ENCODE measurements at places on chromosomes 4 and X.

GRCh38 chr4:134537701-134538100, 336.1 kb upstream of the PABPC4L start:
- no peak for ATAC-seq

GRCh38 chr4:48863728-48864127, 32.8 kb downstream of the OCIAD1 start:
- ATAC-seq, result no peak

DNA sequence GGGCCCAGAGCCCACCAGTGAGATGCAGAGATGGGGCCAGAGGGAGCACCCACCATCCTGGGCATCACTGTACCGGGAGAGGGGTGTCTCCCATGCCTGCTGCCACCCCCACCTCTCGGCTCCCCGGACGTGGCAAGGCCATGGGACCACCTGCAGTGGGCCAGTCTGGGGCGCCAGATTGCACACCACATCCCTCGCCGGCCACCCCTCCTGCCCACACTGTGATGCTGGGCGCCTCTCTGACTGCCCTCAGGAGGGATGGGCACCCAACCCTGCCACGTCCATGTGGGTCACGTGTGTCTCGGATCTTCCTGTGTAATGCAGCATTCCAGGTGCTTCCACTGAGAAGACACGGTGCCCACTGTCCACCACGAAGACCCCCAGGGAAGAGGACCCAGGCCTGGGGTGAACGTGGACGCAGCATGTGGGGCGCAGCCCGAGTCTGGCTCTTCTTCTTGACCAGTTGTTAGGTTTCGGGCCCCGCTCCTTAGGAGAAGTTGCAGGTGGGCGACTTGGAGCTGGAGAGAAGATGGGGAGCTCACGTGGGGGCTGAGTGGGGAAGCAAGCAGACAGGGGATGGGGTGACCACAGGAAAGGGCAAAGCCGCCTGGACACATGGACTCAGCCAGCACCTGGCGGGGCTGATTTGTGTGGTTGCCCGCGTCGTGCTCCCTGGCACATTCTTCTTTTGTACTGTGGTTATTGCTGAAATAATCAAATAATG, 47.7 kb downstream of the ZFYVE28 start:
- no peak for ATAC-seq

DNA sequence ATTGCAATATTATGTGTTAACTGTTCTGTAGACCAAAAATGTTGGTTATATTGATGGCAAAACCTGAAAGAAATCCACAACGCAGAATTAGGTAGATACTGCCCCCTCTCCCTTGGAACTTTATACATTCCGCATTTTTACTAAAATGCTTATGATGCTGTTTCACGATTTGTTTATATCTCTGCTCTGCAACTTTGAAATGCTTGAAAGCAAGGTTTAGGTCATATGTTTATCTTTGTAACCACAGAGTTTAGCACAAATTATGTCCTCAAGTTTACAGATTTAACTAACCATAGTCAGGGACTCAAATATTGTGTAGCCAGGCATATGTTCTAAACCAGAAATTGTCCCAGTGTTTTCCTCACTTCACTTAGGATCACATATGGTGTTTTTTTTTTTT, 66.1 kb upstream of the H2AZ1 start:
- no peak for ATAC-seq

GRCh38 chr4:138775890-138776289, 239.7 kb upstream of the NOCT start:
- no peak for ATAC-seq

DNA sequence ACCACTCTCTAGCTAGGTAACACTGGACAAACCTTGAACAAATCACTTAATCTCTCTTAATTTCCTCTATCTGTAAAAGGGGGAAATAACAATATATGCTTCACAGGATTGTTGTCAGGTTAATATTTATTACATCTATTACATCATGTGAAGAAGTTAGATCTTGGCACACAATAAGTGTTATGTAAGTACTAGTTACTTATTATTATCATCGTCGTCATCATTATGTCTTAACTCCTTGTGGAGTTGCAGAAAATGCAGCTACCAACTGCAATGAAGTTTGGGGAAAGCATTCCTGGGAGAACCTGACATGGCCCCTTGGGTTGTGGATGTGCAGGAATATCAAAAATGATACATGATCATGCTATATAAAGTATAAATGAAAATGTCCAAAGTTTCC, 4.8 kb upstream of the JCHAIN start:
- no peak for ATAC-seq

GRCh38 chrX:24153178-24153795, 3.8 kb downstream of the ZFX start:
- ATAC-seq, result no peak

- ATAC-seq, result no peak
Measured at GRCh38 chr4:95213366-95213765, 335.4 kb downstream of the UNC5C start.

DNA sequence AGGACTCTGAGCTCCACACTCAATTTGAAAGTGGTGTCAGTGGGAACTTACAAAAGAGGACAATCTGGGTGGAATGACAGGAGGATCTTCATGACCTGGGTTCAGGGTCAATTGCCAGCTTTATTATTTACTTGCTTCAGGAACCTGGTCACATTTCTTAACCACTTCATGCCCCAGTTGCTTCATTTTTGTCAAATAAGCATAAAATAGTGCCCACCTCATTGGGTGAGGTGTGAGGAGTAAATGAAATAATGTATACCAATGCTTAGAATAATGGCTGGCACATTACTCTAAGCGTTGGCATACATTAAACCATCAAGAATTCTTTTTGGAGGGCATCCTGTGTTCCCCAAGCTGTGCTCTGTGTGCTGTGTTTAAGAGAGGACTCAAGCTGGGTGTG, 19.4 kb downstream of the VGLL1 start:
- no peak for ATAC-seq

- ATAC-seq, result no peak
Measured at GRCh38 chrX:155144926-155145325, 71.3 kb upstream of the VBP1 start.

DNA sequence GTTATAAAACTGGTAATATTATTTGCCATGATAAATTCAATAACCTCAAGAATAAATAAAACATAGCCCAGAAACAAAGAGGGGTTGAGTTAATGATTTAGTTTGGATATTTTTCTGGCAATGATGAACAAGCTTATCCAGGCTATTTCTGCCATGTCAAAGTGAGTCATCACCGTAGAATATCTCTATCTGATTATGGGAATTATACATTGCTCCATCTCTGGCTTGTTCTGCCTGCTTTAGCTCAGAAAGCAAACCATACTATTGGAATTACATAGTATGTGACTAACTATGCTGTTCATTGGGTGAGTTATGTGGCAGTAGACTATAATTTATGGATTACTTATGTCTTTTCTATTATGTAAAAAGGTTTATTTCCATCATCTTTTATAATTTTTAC, 680.1 kb upstream of the AADAT start:
- ATAC-seq, result no peak

DNA sequence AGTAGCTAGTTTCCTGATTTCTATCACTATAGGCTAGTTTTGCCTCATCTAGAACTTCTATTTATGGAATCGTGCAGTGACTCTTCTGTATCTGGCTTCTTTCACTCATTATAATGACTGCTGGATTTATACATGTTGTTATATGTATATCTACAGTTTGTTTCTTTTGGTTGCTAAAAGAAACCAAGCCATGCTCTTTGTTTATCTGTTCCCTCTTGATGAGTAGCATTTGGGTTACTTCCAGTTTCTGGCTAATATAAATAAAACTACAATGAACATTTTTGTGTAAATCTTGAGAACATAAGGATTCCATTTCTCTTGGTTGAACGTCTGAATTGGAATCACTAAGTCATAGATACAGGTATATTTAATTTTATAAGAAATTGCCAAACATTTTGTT, 73.9 kb downstream of the ARHGAP24 start:
- no peak for ATAC-seq

DNA sequence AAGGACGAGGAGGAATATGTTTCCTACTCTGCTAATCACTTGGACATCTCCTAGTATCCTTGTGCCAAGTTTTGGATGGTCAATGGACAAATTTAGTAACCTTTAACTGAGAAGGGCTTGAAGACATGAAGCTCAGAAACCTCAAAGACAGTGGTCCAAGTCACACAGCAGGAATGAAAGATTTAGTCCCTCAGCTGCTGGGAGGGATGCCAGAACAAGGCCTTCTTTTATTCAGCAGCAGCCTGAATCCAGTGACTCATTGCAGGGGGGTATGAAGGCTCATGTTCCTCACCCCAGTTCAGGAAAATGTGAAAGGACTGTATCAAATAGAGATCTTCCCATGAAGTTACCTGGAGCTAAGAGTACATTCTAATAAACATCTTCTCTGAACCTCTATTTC, 214.9 kb upstream of the UGT8 start:
- ATAC-seq, result no peak

DNA sequence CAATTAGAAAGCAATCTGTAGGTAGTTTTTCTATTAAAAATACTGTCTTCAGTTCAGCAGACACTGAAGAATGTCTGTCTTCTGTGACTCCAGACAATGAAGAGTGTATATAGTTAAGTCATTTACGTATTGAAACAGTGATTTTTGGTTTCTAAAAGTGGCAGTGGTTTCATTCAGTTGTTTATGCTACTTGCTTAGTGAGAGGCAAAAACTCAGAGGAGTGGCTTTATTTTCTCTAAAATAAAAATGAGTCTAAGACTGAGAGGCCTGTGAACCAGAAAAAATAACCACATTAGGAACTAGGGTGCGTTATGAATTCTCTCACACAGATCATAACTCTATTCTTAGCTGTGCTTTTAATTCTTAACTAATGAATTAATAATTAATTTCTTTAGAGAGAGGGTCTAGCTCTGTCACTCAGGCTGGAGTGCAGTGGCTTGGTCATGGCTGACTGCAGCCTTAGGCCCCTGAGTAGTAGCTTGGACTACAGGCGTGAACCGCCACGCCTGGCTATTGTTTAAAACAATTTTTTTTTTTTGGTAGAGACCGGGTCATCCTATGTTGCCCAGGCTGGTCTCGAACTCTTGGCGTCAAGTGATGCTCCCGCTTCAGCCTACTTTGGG, 31.4 kb downstream of the FREM3 start:
- no peak for ATAC-seq

- ATAC-seq, result peak; percentile 87
Measured at GRCh38 chr4:4524364-4524763, 17.5 kb downstream of the STX18 start.

DNA sequence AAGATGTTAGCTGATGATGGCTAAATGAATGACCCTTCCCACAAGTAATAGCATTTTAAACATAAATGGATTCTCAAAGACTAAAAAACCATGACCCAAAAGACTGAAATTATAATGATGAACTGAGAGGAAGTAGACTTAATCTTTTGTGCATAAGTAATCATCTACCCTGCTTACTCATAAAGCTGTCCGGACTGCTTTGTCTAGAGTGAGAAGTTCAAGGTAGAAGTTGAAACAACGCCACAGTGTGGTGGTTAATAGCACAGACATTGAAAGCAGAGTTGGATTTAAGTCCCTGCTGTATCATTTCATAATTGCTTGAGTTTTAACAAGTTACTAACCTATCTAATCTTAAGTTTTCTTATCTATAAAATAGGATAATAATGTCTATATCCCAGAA, 346.6 kb downstream of the CENPC start:
- no peak for ATAC-seq

DNA sequence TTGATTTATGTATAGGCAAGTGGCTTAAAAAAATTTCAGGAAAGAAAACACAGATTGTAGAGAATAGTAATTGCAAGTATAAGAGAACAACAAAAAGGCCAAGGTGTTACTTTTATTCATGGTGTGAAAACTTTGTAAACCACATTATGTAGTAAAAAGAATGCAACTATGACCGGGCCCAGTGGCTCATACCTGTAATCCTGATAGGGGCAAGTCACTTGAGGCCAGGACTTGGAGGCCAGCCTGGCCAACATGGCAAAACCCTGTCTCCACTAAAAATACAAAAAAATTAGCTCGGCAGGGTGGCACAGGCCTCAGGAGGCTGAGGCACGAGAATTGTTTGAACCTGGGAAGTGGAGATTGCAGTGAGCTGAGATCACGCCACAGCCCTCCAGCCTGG, 131.7 kb downstream of the DCK start:
- ATAC-seq, result no peak

GRCh38 chrX:16138108-16138427, 14.7 kb downstream of the GRPR start:
- ATAC-seq, result no peak

DNA sequence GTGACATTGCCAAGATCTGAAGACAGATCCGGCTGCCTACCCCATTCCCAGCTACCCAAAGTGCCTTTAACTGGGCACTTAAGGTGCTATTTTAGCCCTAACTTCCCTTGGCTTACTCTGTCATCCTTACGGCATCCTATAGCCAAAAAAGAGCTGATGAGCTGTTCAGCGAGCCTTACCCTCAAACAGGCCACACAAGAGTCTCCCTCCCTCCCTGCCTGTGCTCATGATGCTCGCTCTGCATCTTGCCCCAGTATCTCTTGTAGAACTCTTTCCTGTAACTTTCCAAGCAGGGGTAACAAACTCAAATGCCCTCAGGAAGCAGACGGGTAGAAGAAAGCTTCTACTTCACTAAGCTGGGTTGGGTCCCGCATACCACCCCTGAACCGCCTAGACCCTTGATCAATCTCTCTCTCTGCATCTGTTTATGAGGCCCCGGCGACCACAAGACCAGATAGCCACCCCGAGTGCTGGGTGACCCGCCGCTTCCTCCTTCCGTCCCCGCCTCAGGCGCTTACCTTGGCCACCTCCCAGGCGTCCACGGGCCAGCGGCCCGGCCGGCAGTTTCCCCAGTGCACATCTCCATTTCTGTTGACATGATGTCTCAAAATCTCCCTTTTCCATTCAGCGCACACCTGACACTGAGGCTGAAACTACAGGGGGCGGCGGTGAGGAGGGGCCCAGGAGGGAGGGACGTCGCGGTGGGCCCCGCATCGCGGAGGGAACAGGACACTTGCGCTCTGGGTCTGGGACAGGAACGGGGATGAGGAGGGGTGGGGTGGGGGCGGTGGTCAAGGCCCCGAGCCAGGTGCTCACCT, 663 bp downstream of the CXorf38 start:
- peak; percentile 25 for ATAC-seq

- no peak for ATAC-seq
Measured at GRCh38 chr4:114103908-114104307, 124.5 kb upstream of the ARSJ start.

GRCh38 chr4:74948236-74948635, 15.3 kb downstream of the PARM1 start:
- ATAC-seq, result no peak

- ATAC-seq, result no peak
Measured at GRCh38 chr4:52622564-52622963, 36.5 kb downstream of the USP46 start.

- peak; percentile 92 for ATAC-seq
Measured at GRCh38 chrX:1491851-1492349, 39.2 kb upstream of the ASMTL start.

DNA sequence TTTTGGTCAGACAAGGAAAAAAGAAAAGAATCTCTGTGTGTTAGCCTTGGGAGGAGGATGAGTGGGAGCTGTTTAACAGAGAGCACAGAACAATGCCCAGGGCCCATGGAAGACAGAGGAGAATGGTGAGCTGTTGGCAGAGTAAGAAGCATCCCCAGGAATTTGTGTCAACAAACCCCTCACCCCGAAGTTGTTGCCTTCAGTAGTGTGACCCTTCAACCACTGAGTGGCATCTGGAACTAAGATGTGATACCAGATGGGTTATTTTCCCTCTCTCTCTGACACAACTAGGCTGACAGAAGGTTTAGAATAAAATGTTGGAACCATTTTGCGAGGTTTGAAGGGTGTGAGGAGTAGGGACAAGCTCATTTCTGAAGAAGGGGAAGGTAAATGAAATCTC, 25.1 kb downstream of the IGSF1 start:
- ATAC-seq, result no peak

GRCh38 chr4:148016063-148016637, 284.3 kb downstream of the ARHGAP10 start:
- no peak for ATAC-seq

- no peak for ATAC-seq
Measured at GRCh38 chrX:20046223-20046622, 55.4 kb upstream of the BCLAF3 start.

All from activated CD4-positive, CD25-positive, alpha-beta regulatory T cell treated with anti-CD3 and anti-CD28 coated beads, Interleukin-2, amount 50 U/mL, for 24 hours (primary cell).